ENCODE measurements at places on chromosomes 2 and 18. TPM values are rescaled to one million over a fixed set of nuclear protein-coding genes. Genes with fewer than 3 reads are reported as not detected.

DNA sequence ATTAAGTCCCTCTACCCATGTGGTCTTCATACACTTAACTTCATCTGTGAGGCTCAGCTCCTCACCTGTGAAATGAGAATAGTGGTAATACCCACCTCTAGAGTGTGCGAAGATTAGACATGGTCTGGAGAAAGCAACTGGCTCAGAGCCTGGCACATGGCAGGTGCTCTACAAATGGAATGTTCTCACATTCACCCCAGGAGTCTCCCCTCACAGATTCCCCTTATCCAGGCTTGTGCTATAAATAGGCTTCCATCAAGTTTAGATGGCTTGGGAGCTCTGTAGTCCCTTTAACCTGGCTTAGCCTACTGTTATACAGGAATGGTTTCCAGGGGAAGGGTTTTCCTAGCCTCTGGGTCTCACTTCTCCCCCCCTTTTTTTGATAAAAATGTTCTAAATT, 455.9 kb downstream of the RNF144A start:
- no peak for DNase-seq

- DNase-seq, result no peak
Observed at GRCh38 chr18:51988277-51988676, 351.7 kb upstream of the DCC start.

DNA sequence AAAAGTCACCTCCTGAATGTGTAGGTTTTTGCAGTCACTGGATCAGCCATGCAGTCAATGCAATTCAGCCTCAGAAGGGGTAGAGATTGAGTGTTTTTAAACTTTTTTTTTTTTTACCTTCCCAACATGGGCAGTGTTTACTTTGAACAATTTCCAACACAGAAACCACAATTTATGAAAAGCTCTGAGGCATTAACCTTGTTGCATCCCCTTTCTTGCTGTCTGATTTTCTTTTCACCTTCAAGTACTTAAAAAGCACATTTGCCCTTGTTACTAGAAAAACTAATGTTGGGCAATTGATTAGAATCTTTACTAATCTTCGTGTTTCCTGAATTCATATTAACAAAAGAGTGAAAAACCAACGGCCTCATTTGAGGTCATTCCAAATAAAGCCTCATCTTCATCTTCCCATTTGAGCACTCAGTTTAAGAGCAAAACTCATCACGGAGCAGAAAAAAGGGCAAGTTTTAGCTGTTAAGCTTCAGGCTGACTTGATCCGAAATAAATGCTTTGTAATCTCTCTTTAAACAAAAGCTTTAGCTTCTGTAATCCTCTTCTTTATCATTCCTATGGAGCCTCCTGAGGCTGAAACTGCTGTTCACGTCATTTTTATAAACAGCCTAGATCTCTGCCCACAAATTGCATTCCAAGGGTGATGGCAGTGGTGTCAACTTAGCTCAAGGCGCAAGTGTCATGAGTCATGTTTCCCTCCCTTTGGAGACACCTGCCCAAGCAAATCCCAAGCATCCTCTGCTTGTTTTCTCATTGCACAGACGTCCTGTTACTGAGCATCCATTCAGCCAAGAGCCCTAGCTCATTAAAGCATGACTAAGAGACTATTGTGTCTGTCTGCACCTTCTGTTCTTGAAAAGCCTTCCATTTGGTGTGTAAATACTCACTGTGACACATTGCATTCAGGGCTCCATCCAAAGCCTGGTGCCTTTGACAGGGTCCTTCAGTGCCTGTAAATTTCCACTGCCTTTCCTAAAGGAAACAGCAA, 107.7 kb downstream of the HNMT start:
- DNase-seq, result peak; percentile 85

DNA sequence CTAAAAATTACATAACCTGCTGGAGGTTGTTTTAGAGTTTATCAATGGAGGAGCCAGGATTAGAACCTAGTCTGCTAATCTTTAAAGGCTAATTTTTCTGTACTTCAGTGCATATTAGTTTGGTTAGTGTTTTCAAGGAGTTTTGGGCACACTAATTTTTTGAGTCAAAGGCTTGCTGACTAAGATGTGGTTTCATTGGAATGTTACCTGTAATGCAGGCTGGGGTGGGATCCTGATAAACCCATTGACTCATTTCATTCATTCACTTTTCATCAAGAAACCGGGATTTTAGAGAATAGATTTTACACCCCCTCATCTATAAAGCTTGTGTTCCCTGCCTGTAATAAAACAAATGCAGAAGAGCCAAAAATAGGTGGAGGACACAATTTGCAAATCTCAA, 91.9 kb upstream of the IL1R2 start:
- DNase-seq, result no peak

DNA sequence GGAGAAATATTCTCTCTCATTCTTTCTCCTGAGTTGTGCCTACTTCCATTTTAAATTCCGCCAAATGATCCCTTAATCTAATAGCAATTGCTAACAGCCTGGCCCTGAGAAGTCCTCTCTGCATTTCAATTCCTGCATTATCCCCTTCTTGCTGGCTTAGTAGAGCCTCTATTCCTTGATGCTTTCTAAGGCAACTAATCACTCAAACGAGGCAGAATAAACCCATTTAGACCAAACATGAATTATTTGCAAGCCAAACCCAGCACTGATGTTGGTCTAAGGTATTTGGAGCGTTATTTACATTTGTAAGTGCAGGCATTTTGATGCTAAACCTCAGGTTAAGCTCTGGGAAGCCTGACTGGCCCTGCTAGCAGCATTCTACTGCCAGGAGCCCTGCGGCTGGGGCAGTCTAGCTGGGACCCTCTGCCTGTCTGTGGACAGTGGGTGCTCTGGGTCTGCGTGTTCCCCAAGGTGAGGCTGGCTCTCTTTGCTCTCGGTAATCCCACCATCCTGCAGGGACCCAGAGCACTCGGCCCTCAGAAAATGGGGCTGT, 173.1 kb upstream of the HS6ST1 start:
- DNase-seq, result no peak

Gene DCDC2C
- not detected for total RNA-seq

Gene ACOXL
- total RNA-seq, result not detected

Gene MYO5B
- 3.1 TPM for total RNA-seq

Gene ATP6V1C2
- 0.29 TPM for total RNA-seq

Gene PAX8
- 0.57 TPM for total RNA-seq

DNA sequence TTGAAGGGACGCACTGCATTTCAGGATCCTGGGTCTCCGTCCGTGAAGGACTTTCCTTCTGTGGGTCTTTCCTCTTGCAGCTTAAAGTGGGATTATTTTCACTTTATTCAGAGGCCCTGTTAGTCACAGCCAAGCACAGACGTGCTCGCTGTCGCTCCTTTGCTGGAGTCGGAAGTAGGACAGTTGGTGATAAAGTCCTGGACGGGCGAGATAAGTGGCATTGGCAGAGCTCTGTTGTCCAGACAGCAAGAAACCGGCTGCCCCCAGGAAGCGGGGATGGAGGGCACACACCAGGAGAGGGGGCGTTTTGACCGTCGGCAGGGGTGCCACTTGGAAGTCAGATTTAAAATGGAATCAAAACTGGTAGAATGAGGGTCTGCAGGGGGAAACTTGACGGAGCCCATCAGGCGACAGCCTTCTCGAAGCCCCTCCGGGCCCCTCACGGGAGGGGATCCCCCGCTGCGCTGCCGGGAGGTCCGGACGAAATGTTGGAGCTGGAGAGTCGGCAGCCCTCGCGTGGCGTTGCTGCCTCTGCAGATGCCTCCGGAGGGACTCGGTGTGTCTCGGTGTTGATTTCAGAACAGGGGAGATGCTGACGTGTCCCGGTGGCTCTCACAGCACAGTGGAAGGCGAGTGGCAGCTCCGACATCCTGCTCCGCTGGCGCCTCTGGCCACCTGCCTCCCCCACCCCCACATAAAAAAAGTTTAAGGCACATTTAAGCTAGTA, 124.2 kb downstream of the NFATC1 start:
- DNase-seq, result no peak

Gene SNORC
- total RNA-seq, result 0.30 TPM

GRCh38 chr2:63000801-63001200, 49.8 kb upstream of the OTX1 start:
- DNase-seq, result no peak

- DNase-seq, result no peak
Observed at GRCh38 chr18:69528435-69528834, 127.7 kb downstream of the DOK6 start.

- peak; percentile 4 for DNase-seq
Observed at GRCh38 chr2:171227066-171227782, 66.5 kb upstream of the TLK1 start.

DNA sequence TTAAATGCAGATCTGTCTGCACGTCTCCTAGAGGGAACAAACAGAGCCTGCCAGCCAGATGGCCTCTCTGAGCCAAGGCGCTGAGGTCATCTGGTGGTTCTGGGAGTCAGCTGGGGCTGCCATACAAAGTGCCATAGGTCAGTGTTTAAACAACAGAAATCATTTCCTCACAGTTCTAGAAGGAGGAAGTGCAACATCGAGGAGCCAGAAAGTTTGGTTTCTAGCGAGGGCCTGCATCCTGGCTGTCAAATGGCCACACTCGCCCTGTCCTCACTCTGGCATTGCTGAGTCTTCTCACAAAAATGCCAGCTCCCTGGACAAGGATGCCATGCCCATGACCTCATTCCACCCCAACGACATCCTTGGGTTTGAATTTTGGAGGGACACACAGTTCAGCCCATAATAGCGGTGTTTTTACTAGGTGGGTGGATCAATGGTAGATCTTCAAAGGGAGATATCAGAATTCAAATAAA, 59.6 kb downstream of the MYT1L start:
- DNase-seq, result peak; percentile 84

Gene PRR30
- not detected for total RNA-seq

GRCh38 chr2:241555711-241556110, 2.8 kb upstream of the BOK start:
- no peak for DNase-seq

- DNase-seq, result no peak
Observed at GRCh38 chr2:16271231-16271896, 331.0 kb downstream of the MYCN start.

GRCh38 chr2:36949845-36950244, 16.5 kb downstream of the STRN start:
- DNase-seq, result no peak

Gene POTEC
- total RNA-seq, result 2.9 TPM

Gene CDH20
- not detected for total RNA-seq

Gene UBXN4
- 45.2 TPM for total RNA-seq

GRCh38 chr18:8762968-8763367, 57.6 kb downstream of the MTCL1 start:
- DNase-seq, result no peak

Gene SP100
- total RNA-seq, result 43.8 TPM

- DNase-seq, result no peak
Observed at GRCh38 chr2:108588070-108588668, 53.9 kb downstream of the LIMS1 start.

Gene OLA1
- 120 TPM for total RNA-seq

GRCh38 chr2:18440141-18440661, 120.3 kb downstream of the RDH14 start:
- DNase-seq, result no peak

GRCh38 chr2:183927406-183928325, 670.7 kb upstream of the ZNF804A start:
- DNase-seq, result no peak

Gene MAPK4
- 0.17 TPM for total RNA-seq

Gene TTN
- total RNA-seq, result not detected

GRCh38 chr2:100627330-100628300, 64.8 kb downstream of the PDCL3 start:
- DNase-seq, result no peak

- no peak for DNase-seq
Observed at GRCh38 chr18:6948281-6949055, 169.1 kb downstream of the LAMA1 start.

Gene CRYGD
- total RNA-seq, result not detected

DNA sequence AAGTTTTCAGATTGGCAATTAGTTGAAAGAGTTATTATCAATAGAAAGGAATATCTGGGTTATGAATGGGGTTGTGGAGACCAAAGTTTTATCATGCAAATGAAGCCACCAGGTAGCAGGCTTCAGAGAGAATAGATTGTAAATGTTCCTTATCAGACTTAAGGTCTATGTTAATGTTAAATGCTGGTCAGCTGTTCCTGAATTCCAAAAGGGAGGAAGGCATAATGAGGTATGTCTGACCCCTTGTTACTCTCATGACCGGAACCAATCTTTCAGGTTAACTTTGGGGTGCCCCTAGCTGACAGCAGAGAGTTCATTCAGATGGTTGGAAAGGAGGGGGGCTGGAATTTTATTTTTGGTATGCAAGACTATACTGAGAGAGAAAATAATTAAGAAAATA, 47.9 kb downstream of the RIT2 start:
- no peak for DNase-seq

GRCh38 chr2:235127931-235128330, 176.1 kb downstream of the SH3BP4 start:
- DNase-seq, result no peak

DNA sequence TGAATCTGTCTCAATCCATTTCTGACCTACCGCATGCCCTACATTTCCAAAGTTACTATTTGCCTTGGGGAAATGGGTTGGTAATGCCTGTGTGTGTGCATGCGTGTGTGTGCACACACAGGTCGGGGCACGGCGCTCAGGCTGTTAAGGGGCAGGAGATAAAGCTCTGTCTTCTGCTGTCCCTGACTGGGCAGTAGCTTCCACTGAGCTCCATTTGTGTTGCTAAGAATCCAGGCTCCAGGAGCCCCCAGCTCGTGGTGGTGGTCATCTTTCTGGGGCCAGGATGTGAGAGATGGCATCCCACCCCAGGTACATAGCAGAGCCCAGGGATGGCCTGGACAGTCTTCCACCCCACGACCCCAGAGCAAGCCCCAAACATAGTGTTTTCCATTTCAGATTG, 66.7 kb upstream of the HS6ST1 start:
- DNase-seq, result no peak

- no peak for DNase-seq
Observed at GRCh38 chr2:240777456-240778212, 42.4 kb downstream of the KIF1A start.

Gene CMPK2
- total RNA-seq, result 4.5 TPM

DNA sequence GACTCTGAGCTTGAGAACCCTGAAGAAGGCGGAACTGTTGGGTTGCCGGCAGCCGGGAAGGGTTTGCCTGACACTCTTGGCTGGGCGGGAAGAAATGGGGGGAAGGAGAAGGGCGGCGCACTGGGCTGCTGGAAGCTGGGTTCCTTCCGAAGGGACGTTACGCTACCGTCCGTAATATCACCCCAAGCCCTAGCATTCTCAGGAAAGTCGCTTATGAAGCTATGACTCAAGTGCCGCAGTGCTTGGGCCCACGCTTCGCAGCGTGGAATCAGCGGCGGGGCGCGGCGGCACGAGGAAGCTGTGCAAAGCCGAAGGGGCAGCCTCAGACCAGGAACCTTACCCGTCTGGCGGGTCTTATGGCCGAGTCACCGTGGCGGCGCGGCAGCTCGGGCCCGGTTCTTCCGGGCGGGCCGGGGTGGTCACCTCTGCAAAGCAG, 50.2 kb upstream of the SIGLEC15 start:
- DNase-seq, result peak; percentile 63

Gene POMC
- total RNA-seq, result 0.34 TPM

Data from Daoy (cell line).